ENCODE measurements at places on chromosomes 4 and X.

- DNase-seq, result no peak
- peaks cover 11% of the 10 kb centered on the region for H3K4me1 ChIP-seq
- no peaks in the 10 kb centered on the region for H3K27me3 ChIP-seq
- H3K4me3 ChIP-seq, result no peak overlapping the region
- H3K27ac ChIP-seq, result no peak overlapping the region
Observed at GRCh38 chrX:17608888-17609287, 128.4 kb upstream of the SCML1 start.

DNA sequence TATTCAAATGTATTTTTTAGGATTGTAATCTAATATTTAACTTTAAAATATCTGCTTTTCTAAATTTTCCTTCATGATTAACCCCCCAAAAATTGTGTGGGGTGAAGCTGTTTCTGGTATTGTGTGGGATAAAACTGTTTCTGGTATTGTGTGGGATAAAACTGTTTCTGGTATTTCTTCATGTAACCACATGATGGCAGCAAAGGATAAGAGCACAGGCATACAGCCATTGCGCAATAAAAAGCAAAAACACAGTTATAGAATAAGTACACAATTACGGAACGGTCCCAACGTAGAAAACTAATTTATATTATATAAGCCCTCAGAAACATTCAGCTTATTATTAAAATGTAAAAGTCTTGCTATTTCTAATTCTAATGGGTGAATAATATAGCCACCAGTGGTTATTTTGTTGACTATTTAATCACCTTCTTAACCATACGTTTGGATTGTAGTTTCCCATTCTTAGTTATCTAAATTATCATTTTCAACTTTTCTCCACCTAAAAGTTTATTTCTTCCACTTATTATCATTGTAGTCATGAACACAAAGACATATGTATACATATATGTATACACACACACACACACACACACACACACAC, 333.9 kb upstream of the FSTL5 start:
- no peaks in the 10 kb centered on the region for H3K36me3 ChIP-seq
- H3K4me1 ChIP-seq, result no peaks in the 10 kb centered on the region
- H3K27me3 ChIP-seq, result peaks cover 6% of the 10 kb centered on the region
- no peak overlapping the region for H3K27ac ChIP-seq
- no peak overlapping the region for H3K4me3 ChIP-seq

DNA sequence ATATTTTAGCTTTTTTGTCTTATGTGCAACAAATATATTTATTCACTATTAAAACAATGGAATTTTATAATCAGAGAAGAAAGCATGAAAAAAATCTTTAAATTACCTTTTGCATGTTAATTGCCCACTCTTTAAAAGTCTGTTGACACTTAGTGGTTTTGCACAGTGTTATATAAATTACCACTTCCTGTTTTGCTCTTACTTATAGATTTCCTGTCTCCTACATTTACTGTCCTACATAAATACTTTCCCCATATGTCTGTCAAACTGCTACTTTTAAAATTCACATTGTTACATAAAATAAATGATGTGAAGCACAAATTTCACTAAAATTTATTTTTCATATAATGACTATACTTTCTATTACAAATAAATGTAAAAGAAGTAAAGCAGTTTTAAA, 161.1 kb upstream of the NDST4 start:
- no peak for DNase-seq
- no peaks in the 10 kb centered on the region for H3K36me3 ChIP-seq
- H3K27ac ChIP-seq, result no peak overlapping the region
- no peak overlapping the region for H3K4me3 ChIP-seq

DNA sequence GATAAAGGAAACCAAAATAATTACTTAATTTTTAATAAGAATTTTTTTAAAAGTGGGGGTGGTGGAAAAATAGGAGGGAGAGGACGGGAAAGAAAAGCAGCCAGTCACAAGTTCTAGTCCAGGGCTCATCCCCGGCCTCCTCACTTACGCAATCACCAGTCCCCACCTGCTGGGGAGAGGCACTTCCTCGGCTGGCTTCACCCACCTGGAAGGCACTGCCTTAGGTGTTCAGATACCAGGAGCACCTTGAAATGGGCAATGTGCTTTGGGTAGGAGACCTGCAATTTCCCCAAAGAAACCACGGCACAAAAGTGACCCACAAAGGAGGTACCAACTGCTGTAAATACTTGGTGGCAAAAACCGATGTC, 23.8 kb downstream of the AFAP1 start:
- H3K27ac ChIP-seq, result peak overlapping the region; percentile 40
- no peak for DNase-seq
- H3K4me1 ChIP-seq, result peaks cover 59% of the 10 kb centered on the region
- H3K36me3 ChIP-seq, result no peaks in the 10 kb centered on the region
- H3K27me3 ChIP-seq, result no peaks in the 10 kb centered on the region

- no peak overlapping the region for H3K27ac ChIP-seq
- no peaks in the 10 kb centered on the region for H3K36me3 ChIP-seq
- no peak overlapping the region for H3K4me3 ChIP-seq
- peaks cover 51% of the 10 kb centered on the region for H3K4me1 ChIP-seq
- DNase-seq, result peak; percentile 75
Observed at GRCh38 chr4:152104901-152105357, 344.1 kb upstream of the GATB start.

DNA sequence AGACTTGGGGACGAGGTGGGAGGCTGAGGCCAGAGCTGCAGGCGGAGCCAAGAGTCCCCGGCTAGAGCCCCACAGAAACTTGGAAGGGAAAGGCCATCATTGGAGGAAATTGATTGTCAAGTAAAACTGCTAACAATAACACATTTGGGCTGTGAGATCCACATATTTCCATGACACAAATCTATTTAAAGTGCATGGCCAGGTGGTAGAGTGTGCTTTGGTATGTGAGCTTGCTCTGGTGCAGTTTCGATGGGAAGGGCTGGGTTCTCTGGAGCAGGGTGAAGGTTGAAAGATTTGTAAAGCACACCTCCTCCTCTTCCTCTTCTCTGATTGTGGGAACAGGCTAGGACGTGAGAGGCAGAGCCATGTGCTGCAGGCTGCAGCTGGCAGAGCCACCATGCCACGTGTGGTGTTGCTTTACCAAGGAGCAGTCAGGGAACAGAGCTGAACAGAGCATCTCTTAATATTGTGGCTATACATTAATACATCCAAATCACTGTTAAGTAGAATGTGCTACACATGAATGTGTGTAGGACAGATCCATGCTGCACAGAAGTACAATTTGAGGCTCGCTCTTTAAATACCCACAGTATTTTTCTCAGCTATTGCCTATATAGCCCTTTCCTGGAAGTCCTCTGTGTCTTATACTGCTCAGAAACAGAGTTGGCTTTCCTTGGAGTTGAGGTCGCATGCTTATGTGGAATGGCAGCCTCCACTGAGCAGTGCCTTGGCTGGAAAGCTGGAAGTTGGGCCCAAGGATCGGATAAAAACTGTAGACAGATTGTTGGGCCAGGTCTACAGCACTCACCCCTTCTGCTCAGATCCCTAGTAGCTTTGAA, 37.7 kb downstream of the FHDC1 start:
- DNase-seq, result no peak
- H3K27ac ChIP-seq, result no peak overlapping the region
- H3K4me1 ChIP-seq, result no peaks in the 10 kb centered on the region
- H3K4me3 ChIP-seq, result no peak overlapping the region

GRCh38 chrX:675279-675954, 44.8 kb downstream of the SHOX start:
- H3K4me1 ChIP-seq, result no peaks in the 10 kb centered on the region
- no peaks in the 10 kb centered on the region for H3K27me3 ChIP-seq
- DNase-seq, result no peak
- no peak overlapping the region for H3K27ac ChIP-seq
- no peaks in the 10 kb centered on the region for H3K36me3 ChIP-seq
